ENCODE measurements at places on chromosomes 2 and 18.

DNA sequence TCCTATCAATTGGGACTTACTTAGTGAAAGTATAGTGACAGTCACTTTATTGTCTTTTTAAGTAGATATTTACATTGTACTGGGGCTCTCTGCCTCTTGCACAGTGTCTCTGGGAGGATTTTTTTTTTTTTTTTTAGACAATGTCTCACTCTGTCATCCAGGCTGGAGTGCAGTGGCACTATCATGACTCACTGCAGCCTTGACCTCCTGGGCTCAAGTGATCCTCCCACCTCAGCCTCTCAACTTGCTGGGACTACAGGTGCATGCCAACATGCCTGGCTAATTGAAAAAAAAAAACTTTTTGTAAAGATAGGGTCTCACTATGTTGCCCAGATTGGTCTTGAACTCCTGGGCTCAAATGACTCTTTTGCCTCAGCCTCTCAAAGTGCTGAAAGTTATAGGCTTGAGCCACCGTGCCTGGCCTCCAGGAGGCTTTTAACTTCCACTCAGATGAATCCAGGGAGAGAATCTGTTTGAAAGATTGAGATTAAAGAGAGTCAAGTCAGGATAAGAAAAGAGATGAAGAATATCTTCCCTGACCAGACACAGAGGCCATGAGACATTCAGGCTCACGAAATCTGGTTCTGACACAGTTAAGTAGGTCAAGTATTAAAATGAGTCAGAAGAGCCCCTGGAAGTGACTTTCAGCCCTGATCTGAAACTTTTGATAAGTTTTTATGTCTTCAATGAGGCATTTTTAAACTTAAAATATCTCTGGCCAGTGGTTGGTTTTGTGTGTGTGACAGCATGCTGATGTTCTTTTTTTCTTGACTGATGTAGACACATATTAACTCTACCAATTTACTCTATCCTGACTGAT is 18.3 kb downstream of the ARHGEF33 start:
- H3K4me3 ChIP-seq: no peak overlapping the region
- no peak for DNase-seq
- H3K36me3 ChIP-seq: no peaks in the 10 kb centered on the region
- peaks cover 14% of the 10 kb centered on the region for H3K4me1 ChIP-seq

GRCh38 chr2:97664636-97664970 is 759 bp upstream of the ACTR1B start:
- peak overlapping the region; percentile 96 for H3K27ac ChIP-seq
- peak overlapping the region; percentile 88 for H3K4me3 ChIP-seq
- DNase-seq: peak; percentile 34
- peaks cover 18% of the 10 kb centered on the region for H3K36me3 ChIP-seq
- H3K4me1 ChIP-seq: peaks cover 39% of the 10 kb centered on the region

DNA sequence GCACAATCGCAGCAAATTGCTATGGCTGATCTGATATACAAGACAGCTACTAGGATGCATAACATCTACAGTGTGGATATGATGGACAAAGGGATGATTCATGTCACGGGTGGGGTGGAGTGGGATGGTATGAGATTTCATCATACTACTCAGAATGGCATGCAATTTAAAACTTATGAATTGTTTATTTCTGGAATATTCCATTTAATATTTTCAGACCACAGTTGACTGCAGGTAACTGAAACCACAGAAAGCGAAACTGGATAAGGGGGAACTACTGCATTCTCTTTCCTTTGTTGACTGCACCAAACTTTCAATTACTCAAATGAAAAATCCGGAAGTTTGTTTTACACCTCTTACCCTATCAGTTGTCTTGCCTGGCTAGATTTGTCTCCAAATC is 94.4 kb upstream of the NEUROD1 start:
- H3K4me3 ChIP-seq: no peak overlapping the region
- H3K27me3 ChIP-seq: no peaks in the 10 kb centered on the region
- no peak for DNase-seq
- peaks cover 1% of the 10 kb centered on the region for H3K36me3 ChIP-seq

DNA sequence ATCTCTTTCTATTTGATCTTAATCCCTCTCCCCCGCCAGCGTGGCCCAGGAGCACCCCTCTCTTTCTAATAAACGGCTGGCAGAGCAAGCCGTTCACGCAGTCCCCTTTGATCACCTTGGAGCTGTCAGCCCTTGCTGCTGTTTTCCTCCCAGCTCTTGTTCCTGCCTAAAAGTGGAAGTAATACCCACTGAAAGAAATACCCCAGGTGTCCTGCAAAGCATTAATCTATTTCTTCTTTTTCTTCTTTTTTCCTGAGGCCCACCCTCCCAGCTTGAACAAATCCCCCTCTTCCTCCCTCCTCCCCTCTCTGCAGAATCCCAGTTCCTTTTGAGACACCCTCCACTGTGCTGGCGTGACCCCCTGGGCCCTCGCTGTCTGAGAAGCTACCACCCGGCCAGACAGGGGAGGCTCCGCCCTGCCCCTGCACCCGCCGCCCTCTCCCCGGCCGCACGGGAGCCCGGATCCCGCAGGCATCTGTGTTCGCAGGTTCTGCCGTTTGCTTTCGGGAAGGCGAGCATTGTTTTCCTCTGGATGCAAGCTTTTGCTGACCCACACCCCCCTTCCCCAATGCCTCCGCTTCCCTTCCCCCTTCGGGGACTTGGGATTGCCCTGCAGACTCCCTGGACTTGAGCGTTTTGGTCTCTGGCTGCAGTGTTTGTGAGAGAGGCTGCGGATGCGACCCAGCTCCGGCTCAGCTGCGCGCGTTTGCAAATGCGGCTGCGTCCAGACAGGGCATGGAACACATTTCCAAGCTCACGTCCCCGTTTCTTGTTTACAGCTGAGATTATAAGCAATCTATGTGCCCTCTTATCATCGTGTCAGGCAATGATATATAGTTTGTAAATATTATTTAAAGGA is 631.5 kb downstream of the NYAP2 start:
- H3K4me3 ChIP-seq: peak overlapping the region; percentile 75
- peak; percentile 40 for DNase-seq
- peaks cover 33% of the 10 kb centered on the region for H3K4me1 ChIP-seq

DNA sequence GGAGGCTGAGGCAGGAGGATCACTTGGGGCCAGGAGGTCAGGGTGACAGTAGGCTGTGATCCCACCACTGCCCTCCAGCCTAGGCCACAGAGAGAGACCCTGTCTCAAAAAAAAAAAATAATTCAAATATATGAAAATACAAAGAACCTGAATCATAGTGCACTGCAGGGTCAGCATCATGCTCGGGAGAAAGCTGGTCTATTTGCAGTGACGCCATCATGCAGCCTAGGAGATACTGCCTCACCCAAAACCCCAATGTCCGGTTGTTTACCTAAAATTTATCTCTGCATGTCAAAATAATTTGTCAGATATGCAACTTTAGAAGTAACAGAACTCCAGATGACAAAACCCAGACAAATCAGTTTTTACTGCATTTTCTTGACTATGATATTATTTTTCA is 61.5 kb upstream of the ALKAL2 start:
- H3K4me3 ChIP-seq: no peak overlapping the region
- H3K4me1 ChIP-seq: peaks cover 2% of the 10 kb centered on the region
- DNase-seq: no peak
- peaks cover 22% of the 10 kb centered on the region for H3K27me3 ChIP-seq

GRCh38 chr2:109680523-109681297 is 66.5 kb downstream of the SOWAHC start:
- no peak overlapping the region for H3K4me3 ChIP-seq
- H3K27ac ChIP-seq: no peak overlapping the region
- no peaks in the 10 kb centered on the region for H3K36me3 ChIP-seq
- no peak for DNase-seq
- peaks cover 4% of the 10 kb centered on the region for H3K27me3 ChIP-seq

DNA sequence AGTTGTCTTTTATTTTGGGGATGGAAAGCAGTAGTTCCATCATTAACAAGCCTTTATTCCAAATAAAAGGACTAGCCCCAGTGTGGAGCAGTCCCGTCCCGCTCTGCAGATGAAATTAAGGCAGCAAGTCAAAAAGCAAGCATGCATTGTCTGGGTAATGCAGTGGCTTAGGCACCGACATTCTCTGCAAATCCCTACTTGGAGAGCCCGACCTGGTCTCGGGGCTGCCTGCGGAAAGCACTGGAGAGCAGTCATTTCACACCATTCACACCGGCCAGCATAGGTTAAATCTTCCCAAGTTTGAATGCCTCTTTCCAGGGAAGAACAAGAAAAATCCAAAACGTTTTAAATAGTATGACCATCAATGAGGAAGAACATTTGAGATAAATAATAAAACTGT is 24.4 kb upstream of the RAB12 start:
- H3K4me3 ChIP-seq: no peak overlapping the region
- peaks cover 8% of the 10 kb centered on the region for H3K27me3 ChIP-seq
- no peaks in the 10 kb centered on the region for H3K4me1 ChIP-seq
- no peaks in the 10 kb centered on the region for H3K36me3 ChIP-seq

DNA sequence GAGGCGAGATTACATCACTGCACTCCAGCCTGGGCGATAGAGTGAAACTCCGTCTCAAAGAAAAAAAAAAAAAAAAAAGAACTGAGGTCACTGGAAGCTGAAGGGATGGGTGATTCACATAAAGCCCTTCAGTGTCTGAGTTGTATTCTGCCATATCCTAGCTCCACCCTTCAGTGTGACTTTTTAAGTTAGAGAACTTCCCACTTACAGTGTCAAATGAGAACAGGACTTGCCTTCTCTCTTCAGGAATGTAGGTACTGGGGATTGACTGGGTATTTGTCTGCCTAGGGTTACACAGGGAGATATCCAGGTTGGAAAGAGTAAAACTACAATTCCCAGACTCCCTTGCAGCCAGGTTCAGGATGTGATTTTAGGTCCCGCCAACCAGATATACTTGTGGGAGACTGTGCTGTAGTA is 37.9 kb downstream of the EHD3 start:
- H3K36me3 ChIP-seq: no peaks in the 10 kb centered on the region
- no peaks in the 10 kb centered on the region for H3K4me1 ChIP-seq
- peaks cover 2% of the 10 kb centered on the region for H3K27me3 ChIP-seq
- H3K4me3 ChIP-seq: no peak overlapping the region
- H3K27ac ChIP-seq: no peak overlapping the region

DNA sequence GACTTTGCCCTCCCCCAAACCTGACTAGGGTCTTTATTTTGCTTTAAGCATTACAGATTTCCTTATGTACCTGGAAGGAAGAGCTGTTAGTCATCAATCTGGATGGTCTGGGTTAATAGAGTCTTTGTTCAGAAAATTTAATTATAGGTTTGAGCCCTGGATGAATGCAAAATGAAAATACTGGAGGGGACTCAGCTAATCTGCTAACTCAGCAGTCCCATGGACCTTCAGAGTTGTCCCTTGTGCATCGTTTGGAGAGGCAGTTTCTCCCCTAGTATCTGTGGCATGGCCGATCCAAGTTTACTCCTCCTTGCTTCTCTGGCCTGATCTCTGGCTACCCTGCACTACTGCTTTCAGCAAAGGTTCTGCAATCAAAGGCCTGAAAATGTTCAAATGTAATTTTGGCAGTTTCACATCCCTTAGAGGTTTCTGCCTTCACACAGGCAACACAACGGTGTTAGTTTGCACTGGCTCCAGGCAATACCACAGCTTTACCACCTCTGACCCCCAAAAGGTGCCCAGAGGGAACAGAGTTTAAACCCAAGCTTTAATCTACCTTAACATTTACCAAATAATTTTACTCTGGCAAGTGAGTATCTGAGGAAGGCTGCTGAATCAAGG is 134.3 kb downstream of the THADA start:
- no peak overlapping the region for H3K27ac ChIP-seq
- H3K4me1 ChIP-seq: peaks cover 10% of the 10 kb centered on the region
- H3K36me3 ChIP-seq: peaks cover 13% of the 10 kb centered on the region
- no peak overlapping the region for H3K4me3 ChIP-seq
- no peaks in the 10 kb centered on the region for H3K27me3 ChIP-seq
- DNase-seq: no peak

DNA sequence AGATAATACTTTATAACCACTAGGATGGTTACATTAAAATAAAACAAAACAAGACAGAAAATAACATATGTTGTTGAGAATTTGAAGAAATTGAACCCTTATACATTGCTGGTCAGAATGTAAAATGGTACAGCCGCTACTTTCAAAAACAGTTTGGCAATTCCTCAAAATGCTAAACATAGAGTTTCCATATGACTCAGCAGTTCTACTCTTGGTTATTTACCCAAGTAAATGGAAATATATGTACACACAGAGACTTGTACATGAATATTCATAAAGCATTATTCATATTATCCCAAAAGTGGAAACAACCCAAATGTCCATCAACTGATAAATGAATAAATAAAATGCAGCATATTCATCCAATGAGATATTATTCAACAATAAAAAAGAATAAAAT is 92.5 kb upstream of the LRATD1 start:
- H3K27me3 ChIP-seq: no peaks in the 10 kb centered on the region
- H3K27ac ChIP-seq: no peak overlapping the region
- no peaks in the 10 kb centered on the region for H3K4me1 ChIP-seq
- no peak overlapping the region for H3K4me3 ChIP-seq
- H3K36me3 ChIP-seq: no peaks in the 10 kb centered on the region

- H3K27me3 ChIP-seq: peaks cover 3% of the 10 kb centered on the region
- DNase-seq: no peak
- H3K27ac ChIP-seq: no peak overlapping the region
- H3K4me1 ChIP-seq: no peaks in the 10 kb centered on the region
- no peaks in the 10 kb centered on the region for H3K36me3 ChIP-seq
These were observed 310.7 kb downstream of the CLIP4 start for GRCh38 chr2:29425866-29426265.

DNA sequence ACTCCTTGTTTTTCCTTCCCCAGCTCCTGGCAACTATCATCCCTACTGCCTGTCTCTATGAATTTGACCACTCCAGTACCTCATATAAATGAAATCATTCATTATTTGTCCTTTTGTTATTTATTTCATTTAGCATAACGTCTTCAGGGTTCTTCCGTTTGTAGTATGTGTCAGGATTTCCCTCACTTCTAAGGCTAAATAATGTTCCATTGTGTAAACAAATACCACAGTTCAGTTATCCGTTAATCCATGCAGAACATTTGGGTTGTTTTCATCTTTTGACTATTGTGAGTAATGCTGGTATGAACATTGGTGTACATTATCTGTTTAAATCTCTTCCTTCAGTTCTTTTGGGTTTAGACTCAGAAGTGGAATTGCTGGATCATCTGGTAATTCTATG is 18.8 kb downstream of the DYNC2LI1 start:
- H3K27ac ChIP-seq: no peak overlapping the region
- DNase-seq: no peak
- no peak overlapping the region for H3K4me3 ChIP-seq
- H3K4me1 ChIP-seq: peaks cover 35% of the 10 kb centered on the region
- H3K36me3 ChIP-seq: peaks cover 13% of the 10 kb centered on the region

- DNase-seq: no peak
- H3K4me3 ChIP-seq: no peak overlapping the region
- no peaks in the 10 kb centered on the region for H3K27me3 ChIP-seq
These were observed 98.5 kb downstream of the MYOM1 start for GRCh38 chr18:3121259-3121658.

DNA sequence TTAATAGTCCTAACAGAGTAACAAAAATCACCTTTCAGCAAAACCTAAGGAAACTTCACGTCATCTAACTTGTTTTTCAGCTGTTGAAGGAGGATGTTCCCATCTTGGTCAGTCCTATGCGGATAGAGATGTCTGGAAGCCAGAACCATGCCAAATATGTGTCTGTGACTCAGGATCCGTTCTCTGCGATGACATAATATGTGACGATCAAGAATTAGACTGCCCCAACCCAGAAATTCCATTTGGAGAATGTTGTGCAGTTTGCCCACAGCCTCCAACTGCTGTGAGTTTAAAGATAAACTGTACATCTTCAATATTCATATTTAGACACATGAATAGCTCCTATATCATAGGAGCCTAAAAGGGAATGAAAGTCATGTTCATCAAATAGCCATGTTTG is 10.5 kb downstream of the COL3A1 start:
- H3K27ac ChIP-seq: no peak overlapping the region
- peaks cover 15% of the 10 kb centered on the region for H3K27me3 ChIP-seq
- no peaks in the 10 kb centered on the region for H3K36me3 ChIP-seq
- no peak overlapping the region for H3K4me3 ChIP-seq

Data from activated naive CD8-positive, alpha-beta T cell treated with anti-CD3 and anti-CD28 coated beads, Interleukin-2, amount 50 U/mL, for 24 hours (primary cell).